ENCODE measurements at places on chromosomes 13 and 19.

- no peak for DNase-seq
Observed at GRCh38 chr13:39370554-39370953, 232.4 kb downstream of the LHFPL6 start.

- DNase-seq, result no peak
Observed at GRCh38 chr13:44093607-44094564, 214.2 kb downstream of the LACC1 start.

- peak; percentile 81 for DNase-seq
Observed at GRCh38 chr19:19643158-19644053, at the start of gene GMIP. Gene GMIP (minus strand): TSS chr19:19643657. CDS start chr19:19643529, 128 bp downstream.

DNA sequence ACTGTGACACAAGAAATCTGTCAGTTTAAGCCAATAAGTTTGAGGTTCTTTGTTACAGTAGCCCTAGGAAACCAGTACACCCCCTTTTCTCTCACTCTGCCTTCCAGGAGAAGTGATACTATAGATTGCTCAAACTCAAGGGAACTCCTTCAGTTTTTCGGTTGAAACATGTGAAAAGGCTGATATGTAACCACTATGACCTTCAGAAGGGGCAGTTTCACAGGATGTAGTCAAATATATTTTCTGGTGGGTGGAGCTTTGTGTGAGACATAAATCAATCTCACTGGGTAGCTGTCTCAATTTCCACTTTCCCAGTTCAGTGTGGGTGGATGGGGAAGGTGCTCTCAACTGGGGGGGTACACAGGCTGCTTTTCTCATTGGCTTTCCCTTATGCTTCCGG, 41.7 kb downstream of the HTR2A start:
- no peak for DNase-seq

DNA sequence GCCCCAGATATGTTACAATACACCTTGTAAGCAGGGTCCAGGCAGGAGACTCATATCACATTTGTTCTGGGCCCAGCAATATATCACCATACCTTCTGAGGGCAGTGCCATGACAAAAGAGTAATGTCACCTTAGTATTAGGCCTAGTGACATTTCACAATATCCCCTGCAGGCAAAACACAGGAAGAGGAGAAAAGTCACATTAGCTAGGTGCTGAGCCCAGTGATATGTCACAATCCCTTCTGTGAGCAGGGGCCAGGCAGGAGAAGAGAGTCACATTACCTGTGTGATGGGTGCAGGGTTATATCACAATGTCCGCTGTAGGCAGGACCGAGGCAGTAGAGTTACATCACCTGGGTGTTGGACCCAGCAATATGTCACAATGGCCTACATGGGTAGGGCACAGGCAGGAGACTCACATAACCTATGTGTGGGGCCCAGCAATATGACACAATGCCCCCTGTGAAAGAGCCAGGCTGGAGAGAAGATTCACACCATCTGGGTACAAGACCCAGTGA, 12.4 kb upstream of the ZNF91 start:
- no peak for DNase-seq

- DNase-seq, result no peak
Observed at GRCh38 chr19:8638078-8638619, 7.7 kb downstream of the NFILZ start.

- no peak for DNase-seq
Observed at GRCh38 chr13:93298713-93299112, 72.1 kb downstream of the GPC6 start.

Data from SW480 (cell line).